NCI-H774 (cell line): ENCODE measurements at places on chromosomes 5 and 9.

GRCh38 chr5:90803876-90804275 lies 245.3 kb downstream of the ADGRV1 start:
- no peak for DNase-seq

DNA sequence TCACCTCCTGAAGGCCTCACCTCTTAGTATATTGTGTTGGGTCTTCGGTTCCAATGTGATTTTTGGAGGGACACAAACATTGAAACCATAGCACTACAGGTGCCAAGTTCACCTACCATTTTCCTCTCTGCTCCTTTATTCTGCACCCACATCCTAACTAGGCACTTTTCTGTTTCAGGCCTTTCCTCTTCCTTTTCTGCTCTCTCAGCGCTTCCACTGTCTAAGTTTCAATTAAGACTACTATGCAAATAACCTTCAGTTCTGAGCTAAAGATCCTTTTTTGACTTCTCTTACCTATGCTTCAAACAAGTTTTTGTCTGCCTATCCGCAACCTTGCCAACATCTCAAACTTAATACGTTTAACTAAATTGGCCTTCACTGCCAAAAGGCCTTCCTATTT lies 25.4 kb upstream of the ZFYVE16 start:
- no peak for DNase-seq

DNA sequence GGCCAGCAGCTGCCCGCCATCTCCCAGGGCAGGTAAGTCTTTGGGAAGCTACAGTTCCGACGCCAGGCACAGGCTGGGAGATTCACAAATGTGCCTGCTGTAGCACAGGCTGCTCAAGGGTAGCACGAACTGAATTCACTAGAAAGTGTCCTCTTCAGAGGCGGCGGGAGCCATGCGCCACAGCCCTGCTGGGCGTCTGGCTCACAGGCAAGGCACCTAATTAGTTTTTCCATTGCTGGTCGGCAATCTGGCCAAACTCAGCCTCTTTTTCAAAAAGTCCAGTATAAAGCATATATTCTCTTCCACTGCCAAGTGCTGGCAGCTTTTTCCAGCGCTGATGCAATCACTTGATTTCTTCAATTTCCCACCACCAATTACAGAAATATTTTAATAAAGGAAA lies 128.9 kb upstream of the RAPGEF1 start:
- no peak for DNase-seq

DNA sequence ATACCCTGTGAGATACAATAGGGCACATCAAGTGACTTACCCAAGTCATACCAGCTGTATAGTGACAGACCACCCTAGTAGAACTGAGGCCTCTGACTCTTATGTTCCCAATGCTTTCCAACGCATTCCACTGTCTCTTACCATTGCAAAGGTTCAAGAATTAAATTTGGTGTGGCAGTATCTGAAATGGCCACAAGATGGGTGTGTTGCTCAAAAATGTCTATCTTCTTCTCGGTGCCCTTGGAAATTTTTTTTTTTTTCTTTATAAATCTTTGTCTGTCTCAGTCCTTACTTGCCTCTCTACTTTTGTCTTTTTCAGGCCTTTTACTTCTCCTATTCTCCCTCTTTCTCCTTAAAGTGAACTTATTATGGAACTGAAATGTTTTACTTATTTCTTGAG lies 48.4 kb downstream of the GPR21 start:
- peak; percentile 20 for DNase-seq

GRCh38 chr9:84323858-84324257 lies 16.7 kb downstream of the SLC28A3 start:
- no peak for DNase-seq
